ENCODE measurements at places on chromosomes 5 and 9. TPM values are rescaled to one million over a fixed set of nuclear protein-coding genes. Genes with fewer than 3 reads are reported as not detected.

GRCh38 chr5:64201996-64202395 lies 36.4 kb downstream of the RNF180 start:
- DNase-seq: no peak

DNA sequence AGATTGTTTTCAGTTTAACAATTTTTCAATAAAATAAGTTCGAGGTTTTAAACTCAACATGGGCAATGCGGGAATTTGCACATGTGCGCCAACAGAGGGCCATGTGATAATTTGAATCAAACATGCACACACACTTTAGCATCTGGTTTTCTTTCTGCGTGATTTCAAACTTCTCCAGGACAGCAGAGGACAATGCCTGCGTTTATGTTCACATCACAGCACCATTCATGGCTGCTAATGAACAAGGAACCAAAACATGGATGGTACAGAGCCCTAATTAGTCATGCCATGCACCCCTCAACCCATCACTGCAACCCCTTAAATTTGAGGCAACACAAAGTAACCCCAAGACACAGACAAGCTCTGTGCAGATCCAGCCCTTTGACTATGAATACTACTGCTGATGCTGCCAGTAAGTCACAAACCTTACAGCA lies 2.8 kb downstream of the SHC3 start:
- DNase-seq: no peak

DNA sequence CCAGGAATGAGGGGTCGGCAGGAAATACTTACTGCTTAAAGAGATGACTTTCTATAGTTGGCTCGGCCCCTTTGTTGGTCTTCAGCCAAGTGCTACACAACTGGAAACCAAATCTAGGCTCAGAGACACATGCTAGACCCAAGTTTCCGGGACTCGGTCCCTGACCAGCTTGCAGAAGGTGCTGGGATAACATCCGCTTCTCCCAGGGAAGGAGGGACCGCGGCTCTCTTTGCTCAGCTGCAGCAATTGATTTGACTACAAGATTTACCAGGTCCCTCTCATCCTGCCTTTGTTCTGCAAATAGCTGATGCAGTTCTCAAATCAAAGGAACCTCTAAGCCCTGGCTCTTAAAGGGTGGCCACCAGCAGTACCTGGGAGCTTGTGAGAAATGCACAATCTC lies 314.7 kb downstream of the MLLT3 start:
- DNase-seq: no peak

DNA sequence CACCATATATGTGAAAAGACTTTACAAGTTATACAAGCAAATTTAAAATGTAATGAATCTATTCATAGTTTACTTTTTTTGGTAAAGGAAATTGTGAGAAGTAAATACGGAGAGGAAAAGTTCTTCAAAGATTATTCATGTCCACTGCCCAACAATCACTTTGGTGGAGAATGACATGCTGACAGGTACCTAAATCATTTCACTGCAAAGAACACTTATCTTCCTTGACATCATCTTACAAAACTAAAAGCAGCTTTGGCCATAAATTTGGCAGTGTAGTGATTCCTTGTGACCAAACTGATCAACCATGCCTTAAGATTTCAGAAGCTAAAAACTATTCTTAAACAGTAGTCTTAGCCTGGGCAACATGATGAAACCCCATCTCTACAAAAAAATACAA lies 42.5 kb downstream of the GOLPH3 start:
- no peak for DNase-seq

GCNT4 gene
- 10.1 TPM for polyA plus RNA-seq

MCTP1 gene
- 0.02 TPM for polyA plus RNA-seq

PIP5K1B gene
- polyA plus RNA-seq: 0.05 TPM
